Epithelial cell of proximal tubule (primary cell): ENCODE measurements at places on chromosomes 3 and 15. TPM values are rescaled to one million over a fixed set of nuclear protein-coding genes. Genes with fewer than 3 reads are reported as not detected.

The HEG1 gene
- total RNA-seq, result 17.6 and 19.6 TPM in 2 replicates

The ASB14 gene
- not detected in 2 replicates for total RNA-seq

The SEMA3G gene
- 0.43 and 5.1 TPM in 2 replicates for total RNA-seq

The GXYLT2 gene
- total RNA-seq, result 1.6 and 2.8 TPM in 2 replicates

The KLF15 gene
- total RNA-seq, result 0.14 TPM in 1 of 2 replicates, not detected in the other

GRCh38 chr3:68985146-68985790 lies 28.2 kb downstream of the EOGT start:
- DNase-seq, result no peak

- no peak for DNase-seq
These were observed 127.1 kb downstream of the DNAJB8 start for GRCh38 chr3:128339491-128340012.

- DNase-seq, result no peak
These were observed 40.6 kb downstream of the MYO5C start for GRCh38 chr15:52255008-52255407.

- DNase-seq, result no peak
These were observed 46.8 kb downstream of the WDR76 start for GRCh38 chr15:43873651-43874050.

DNA sequence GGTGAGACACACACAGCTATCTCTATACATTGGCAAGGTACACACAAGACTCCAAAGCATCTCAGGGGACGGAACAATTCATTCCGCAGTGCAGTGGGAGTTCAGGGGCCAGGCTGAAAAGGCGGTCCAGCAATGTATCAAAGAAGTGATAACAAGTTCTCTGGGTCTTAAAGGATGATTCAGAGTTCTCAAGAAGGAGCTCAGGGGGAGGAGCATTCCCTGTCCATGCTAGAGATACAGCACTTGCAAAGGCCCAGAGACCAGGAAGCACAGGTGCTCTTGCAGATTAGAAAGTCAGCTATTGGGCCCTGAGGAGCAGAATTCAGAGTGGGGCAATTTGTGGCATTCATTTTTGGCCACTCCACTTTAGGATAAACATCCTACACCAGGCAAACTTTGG lies 34.9 kb downstream of the MECOM start:
- DNase-seq, result no peak

- no peak for DNase-seq
These were observed 844.7 kb upstream of the CFAP20DC start for GRCh38 chr3:59894425-59895121.

- no peak for DNase-seq
These were observed 1.6 kb upstream of the HYAL3 start for GRCh38 chr3:50300681-50301254.

GRCh38 chr3:30619318-30619717 lies 12.9 kb downstream of the TGFBR2 start:
- no peak for DNase-seq

- DNase-seq, result no peak
These were observed 37.6 kb upstream of the EPHA6 start for GRCh38 chr3:96776818-96777217.

DNA sequence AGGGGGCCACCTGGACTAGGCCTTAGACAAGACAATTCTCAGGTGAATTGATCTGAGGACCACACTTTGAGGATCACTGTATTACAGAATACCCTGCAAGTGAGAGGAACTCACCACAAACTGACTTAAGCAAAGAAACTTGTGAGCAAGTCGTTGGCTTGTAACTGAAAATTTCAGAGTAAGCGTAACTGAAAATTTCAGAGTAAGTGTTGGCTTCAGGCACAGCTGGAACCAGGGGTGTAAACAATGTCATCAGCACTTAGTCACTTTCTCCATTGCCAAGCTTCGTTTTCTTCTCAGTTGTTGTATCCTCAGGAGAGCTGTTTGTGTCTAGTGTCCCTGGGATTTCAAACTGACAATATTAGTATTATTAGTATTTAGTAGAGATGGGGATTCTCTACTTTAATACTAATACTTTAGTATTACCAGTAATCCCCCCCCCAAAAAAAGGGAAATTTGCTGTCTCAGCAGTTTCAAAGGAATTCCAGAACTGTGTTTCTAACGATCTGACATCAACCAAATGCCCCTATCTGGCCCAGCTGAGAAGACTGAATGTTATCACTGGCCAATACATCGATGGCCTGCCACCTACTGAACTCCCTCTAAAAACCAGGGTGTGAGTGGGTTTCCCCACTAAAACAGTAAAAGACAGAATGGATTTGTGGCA lies 474.4 kb downstream of the NTRK3 start:
- no peak for DNase-seq

GRCh38 chr3:79497447-79498111 lies 270.2 kb downstream of the ROBO1 start:
- DNase-seq, result no peak

DNA sequence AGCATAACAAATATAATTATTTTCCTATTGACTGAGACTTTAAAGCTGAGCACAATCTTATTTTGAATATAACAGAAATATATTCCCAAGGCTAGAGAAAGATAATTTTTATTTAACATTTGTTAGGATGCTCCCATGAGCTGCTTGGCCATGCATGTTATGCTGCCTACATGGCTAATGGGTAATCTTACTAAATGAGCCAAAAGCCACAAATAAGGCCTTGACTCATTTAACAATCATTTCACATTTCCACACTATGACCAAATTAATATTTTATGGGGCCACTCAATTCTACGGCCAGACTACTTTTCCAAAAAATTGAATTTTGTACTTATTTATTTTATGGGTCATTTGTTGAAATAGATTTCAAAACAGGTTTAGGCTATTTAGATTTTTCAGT lies 141.7 kb downstream of the MEIS2 start:
- DNase-seq, result no peak

GRCh38 chr15:89531796-89532537 lies 35.6 kb upstream of the RHCG start:
- DNase-seq, result no peak

GRCh38 chr3:101876142-101876541 lies 26.8 kb downstream of the NFKBIZ start:
- no peak for DNase-seq

DNA sequence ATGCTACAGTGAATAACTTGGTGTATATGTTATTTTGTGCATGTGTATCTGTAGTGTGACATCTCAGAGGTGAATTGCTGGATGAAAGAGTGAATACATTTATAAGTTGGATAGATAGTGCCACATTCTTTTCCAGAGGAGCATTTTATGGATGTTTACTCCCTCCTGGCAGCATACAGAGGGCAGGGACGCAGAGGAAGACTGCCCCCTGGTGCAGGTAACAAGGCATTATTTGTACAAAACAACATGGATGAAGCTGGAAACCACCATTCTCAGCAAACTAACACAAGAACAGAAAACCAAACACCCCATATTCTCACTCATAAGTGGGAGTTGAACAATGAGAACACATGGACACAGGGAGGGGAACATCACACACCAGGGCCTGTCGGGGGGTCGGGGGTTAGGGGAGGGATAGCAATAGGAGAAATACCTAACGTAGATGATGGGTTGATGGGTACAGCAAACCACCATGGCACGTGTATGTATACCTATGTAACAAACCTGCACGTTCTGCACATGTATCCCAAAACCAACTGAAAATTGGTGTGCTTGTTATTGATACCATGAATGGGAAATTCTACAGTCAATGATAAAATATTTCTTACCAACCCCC lies 57.9 kb upstream of the CTXND1 start:
- peak; percentile 9 for DNase-seq

- no peak for DNase-seq
These were observed 31.7 kb upstream of the RAB11A start for GRCh38 chr15:65837301-65838294.

GRCh38 chr15:48565560-48566482 lies 79.7 kb downstream of the FBN1 start:
- no peak for DNase-seq

- no peak for DNase-seq
These were observed 4.1 kb downstream of the MBNL1 start for GRCh38 chr3:152272771-152273242.

GRCh38 chr15:52379395-52380106 lies 83.9 kb upstream of the MYO5C start:
- DNase-seq, result no peak

DNA sequence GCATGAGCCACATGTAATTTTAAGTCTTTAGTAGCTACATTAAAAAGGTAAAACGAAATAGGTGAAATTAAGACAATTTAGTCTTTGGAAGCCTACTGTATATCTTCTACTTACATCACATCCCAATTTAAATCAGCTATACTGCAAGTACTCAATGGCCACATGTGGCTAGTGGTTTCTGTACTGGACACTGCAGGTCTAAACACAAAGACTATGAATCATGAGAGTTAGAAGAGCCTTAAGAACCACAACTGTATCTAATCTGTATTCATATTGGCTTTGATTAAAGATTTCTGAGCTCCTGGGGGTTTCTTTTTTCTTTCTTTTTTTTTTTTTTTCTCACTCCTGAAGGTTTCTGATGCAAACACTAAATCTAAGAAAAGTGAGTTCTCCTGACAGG lies 2.3 kb upstream of the EIF1B start:
- DNase-seq, result no peak

- DNase-seq, result no peak
These were observed 20.9 kb upstream of the SSUH2 start for GRCh38 chr3:8665407-8665896.

- DNase-seq, result no peak
These were observed 22.7 kb upstream of the LCTL start for GRCh38 chr15:66588537-66588936.

DNA sequence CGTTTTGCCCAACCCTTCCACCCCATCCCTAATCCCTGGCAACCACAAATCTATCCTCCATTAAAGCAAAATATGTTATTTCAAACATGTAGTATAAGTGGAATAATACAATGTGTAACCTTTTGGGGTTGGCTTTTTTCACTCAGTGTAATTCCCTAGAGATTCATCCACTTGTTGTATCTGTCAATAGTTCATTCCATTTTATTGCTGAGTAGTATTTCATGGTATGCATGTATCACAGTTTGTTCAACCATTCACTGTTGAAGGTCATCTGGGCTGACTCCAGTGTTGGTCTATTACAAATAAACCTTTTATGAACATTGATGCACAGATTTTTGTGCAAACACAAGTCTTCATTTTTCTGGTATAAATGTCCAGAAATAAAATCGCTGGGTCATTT lies 38.8 kb downstream of the BSN start:
- DNase-seq, result no peak

- DNase-seq, result no peak
These were observed 57.0 kb downstream of the KLF15 start for GRCh38 chr3:126300001-126300760.

- peak; percentile 13 for DNase-seq
These were observed 580 bp upstream of the MAGEF1 start for GRCh38 chr3:184712248-184713039.

- no peak for DNase-seq
These were observed 328.0 kb upstream of the SOX2 start for GRCh38 chr3:181383760-181384159.
